Progenitor cell of endocrine pancreas (in vitro differentiated cells): ENCODE measurements at places on chromosomes 11 and 22.
A peak's percentile ranks its signal among the peaks of the same experiment; 100 is the strongest.

DNA sequence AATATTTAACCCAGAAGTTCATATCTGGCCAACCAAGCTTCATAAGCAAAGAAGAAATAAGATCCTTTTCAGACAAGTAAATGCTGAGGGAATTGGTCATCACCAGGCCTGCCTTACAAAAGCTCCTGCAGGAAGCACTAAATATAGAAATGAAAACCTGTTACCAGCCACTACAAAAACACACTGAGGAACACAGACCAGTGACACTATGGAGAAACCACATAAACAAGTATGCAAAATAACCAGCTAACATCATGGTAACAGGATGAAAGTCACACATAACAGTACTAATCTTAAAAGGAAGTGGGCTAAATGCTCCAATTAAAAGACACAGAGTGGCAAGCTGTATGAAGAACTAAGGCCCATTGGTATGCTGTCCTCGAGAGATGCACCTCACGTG, 311.4 kb downstream of the DYNC2H1 start:
- DNase-seq, result no peak

DNA sequence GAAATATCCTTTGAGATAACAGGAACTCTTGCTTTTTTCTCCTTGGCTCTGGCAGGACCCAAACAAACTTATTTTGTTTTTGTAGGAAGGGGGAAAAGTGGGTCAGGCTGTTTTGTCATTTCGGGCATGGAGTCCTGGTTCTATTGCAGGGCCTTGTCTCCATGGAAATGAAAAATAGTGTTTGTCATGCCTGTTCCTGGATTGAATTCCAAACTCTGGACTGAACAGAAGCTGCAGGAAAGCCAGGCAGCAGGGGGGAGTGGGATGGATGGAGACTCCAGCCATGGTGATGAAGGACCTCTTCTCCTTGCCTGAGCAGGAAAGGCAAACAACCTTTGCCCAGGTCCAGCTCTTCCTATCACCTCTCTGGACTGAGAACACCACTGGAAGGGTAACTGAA, 87.0 kb downstream of the SCN3B start:
- no peak for DNase-seq

- no peak for DNase-seq
Observed at GRCh38 chr11:61010466-61011228, 39.2 kb downstream of the CD6 start.

GRCh38 chr11:116534270-116534975, 238.4 kb downstream of the BUD13 start:
- no peak for DNase-seq

DNA sequence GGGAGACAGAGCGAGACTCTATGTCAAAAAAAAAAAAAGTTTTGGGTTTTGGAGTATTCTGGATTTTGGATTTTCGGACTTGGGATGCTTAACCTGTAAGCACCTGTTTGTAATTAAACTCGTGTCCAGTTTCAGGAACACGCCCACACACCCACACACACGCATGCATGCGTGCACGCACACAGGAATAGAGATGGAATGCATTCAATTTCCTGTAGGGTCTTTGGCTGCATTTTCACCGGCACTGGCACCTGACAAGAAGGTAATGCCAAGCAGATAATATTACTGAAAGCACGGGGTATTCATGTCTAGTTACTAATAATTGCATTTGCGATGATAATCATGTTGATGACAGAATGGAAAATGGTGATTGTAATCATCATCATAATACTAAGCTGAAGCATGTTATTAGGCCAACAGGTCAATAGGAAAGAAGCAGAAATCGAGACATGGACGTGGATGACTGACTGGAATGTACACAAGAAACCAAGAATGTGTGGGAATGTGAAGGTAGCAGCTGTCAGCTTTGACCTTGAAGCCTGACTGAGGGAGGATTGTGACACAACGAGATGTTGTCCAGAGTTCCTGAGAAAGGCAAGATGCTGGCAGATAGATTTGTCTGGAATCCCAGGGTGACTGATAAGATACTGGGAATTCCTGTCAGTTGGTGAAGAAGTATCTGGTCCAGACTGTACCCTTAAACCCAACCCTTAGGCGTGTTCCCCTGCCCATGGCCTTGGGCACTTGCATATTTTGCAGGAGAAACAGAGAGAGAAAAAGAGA, 108.6 kb downstream of the SYN3 start:
- no peak for DNase-seq

DNA sequence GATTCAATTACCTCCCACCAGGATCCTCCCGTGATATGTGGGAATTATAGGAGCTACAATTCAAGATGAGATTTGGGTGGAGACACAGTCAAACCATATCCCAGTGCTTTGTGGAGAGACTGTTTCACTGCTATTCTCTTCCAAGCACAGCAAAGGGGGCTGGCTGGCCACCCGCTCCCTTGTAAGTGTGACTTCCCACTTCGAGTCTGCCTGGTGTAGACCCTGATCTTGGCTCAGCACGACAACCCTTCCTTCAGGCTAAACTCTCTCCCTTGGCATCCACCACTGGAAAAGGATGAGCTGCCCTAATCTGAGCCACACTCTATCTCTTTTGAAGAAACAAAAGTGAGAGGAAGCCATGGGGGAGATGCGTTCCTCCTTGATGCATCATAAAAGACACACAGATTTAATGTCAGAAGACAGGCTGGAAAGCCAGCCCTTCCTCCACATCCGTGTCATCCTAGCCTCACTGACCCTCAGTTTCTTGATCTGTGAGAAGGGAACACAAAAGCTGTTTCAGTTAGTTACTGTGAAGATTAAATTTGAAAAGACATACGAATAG, 64.7 kb upstream of the CDON start:
- no peak for DNase-seq

DNA sequence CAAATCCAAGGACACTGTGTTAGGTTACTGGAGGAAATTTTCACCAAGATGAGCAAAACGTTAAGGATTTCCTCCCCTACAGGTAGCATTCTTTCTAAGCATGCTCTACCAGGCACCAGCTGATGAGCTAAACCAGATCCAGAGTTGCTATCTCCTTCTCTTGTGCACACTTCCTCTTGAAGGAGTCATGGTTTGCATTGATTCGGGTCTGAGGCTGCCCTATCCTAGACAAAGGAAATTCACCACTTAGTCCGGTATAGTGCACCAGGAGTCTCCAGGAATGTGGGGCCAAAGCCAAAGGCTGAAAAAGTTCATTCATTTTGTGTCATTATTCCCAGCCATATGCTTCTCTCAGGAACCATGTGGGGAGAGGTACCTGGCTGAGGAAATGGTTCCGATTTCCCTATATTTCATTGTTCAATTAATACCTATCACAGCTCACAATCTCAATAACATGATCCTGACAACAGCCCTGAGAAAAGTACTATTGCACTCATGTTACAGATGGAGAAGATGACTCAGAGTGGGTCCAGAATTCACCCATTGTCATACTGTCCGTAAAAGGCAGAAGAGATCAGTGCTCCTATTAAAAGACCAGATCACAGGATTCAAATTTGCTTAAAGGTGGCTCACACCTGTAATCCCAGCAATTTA, 39.1 kb downstream of the SLC35F2 start:
- no peak for DNase-seq

DNA sequence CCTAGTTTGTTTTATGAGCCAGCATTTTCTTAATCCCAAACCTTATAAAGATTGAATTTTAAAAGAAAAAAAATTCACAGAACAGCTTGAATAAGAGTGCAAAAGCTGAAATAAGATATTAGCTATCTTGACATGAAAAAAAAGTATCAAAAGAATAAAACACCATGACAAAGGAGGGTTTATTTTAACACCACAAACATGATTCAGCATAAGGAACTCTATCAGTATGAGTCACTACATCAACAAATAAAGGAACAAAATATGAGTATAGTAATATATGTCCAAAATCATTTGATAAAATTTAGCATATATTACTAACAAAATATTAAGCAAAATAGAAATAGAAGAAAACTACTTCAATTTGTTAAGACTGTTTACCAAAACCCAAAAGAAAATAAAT, 9.6 kb upstream of the LMO1 start:
- no peak for DNase-seq

DNA sequence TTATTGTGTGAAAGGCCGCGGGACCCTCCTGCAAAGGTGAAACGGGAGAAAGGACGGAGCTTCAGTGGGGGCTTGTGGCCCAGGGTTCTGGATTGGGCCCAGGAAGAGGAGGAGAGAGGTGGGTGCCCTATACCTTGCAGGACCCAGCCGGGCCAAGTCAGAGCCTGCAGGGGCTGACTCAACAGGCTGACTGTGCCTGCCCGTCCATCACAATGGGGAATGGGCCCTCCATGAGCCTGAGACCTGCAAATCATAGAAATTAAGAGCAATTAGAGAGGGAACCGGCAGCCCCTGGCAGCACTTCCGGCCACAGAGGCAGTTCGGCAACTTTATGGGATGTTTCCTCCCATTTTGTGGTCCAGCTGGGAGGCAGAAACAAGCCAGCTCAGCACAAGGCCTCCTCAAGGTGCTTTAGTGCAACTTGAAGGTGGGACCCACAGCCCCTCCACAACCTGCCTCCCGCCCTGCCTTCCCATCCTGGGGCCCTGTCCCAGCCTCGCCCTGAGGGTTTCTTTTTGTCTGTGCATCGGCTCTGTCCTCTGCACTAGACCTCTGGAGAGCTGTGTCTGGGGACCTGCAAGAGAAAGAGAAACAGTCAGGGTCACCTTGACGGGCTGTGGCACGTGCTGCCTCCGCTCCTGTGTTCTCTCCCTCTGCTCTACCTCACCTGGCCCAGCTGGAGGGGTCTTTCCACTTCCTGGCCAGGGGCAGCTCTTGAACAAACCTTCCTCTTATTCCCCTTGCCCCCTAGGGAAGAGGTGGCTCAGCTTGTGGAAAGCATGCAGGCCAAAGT, 19.1 kb upstream of the NECTIN1 start:
- DNase-seq, result no peak

DNA sequence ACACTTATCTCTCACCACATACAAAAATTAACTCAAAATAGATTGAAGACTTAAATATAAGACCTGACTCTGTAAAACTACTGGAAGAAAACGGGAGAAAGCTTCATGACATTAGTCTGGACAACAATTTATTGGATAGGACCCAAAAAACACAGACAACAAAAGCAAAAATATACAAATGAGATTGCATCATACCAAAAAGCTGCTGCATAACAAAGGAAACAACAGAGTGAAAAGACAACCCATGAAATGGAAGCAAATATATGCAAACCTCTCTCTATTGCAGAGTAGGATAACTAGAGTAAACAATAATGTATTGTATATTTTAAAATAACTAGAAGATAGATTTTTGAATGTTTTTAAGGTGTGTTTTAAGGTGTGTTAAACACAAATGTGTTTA, 11.2 kb downstream of the MRGPRX2 start:
- DNase-seq, result no peak

- peak; percentile 96 for DNase-seq
Observed at GRCh38 chr22:30423959-30424533, 1.5 kb upstream of the MTFP1 start.

DNA sequence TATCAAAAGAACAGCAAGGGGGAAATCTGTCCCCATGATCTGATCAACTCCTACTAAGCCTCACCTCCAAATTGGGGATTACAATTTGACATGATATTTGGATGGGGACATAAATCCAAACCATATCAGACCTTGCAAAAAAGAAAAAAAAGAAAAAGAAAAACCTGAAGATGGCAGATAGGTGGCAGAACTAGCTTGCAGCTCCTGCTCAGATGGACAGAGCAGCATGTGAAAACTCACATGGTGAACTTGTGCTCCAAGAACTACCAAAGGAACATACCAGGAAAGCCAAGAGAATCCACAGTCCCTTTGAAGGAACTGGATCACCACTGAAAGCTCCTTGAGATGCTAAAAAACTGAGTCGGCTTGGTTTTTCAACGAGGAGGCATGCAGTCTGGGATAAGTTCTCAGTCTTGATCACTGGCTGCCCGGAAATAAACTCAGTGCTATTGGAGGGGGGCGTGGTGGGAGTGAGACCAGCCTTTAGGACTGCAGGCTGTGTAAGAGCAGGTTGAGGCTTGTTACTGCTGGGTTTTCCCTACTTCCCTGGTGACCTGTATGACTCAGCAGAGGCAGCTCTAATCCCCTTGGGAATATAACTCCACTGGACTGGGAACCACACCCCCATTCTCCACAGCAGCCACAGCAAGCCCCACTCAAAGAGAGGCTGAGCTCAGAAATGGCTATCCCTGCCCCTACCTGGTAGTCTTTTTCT, 358.3 kb upstream of the ARHGAP42 start:
- DNase-seq, result no peak

GRCh38 chr22:17569971-17570511, 6.7 kb downstream of the SLC25A18 start:
- DNase-seq, result no peak

DNA sequence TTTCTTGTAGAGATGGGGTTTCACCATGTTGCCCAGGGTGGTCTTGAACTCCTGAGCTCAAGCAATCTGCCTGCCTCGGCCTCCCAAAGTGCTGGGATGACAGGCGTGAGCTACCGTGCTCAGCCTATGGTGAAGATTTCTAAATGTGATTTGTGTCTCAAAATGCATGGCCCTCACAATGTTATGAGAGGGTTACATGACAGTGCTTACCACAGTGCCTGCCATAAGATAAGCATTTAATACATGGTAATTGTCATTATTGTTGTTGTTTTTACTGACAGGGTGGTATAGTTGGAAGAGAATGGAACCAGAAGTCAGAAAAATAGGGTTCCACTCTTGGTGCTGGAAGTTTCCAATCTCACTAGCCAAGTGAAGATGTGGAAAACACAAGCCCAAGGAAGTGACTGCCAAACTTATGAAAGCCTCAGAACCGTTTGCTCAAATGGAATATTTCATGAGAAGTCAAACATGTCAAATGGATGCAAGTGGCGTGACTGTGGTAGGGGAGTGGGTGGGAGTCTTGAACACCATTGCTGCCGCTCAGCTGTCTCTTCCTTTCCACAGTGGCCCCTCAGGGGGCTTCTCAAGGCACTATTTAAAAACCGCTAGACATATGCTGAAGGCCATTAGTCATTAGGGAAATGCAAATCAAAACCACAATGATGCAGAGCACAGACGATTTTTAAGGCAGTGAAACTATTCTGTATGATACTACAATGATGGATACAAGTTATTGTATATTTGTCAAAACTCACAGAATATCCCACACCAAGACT, 29.1 kb upstream of the LMO2 start:
- no peak for DNase-seq

DNA sequence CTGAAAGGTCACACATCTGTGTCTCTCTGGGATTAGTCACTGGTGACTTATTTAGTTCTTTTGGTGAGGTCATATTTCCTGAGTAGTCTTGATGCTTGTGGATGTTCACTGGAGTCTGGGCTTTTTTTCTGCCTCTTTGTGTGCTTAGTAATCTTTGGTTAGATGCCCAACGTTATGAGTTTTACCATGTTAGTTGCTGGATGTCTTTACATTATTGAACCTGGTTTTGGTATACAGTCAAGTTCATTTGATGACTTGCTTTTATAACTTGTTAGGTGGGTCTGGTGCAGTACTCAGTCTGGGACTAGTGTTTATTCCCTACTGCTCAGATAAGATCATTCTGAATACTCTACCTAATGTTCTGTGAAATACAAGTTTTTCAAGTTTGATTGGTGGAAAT, 26.2 kb upstream of the SLC37A2 start:
- no peak for DNase-seq

- DNase-seq, result no peak
Observed at GRCh38 chr22:37172266-37173245, 15.5 kb downstream of the C1QTNF6 start.

GRCh38 chr11:73344191-73344607, 32.0 kb upstream of the RELT start:
- no peak for DNase-seq

- DNase-seq, result no peak
Observed at GRCh38 chr11:976431-977160, 50.9 kb downstream of the AP2A2 start.

- no peak for DNase-seq
Observed at GRCh38 chr11:115178705-115179104, 325.5 kb downstream of the CADM1 start.

- DNase-seq, result no peak
Observed at GRCh38 chr11:69446108-69446507, 35.4 kb upstream of the LINC01488 start.
